Foreskin keratinocyte (primary cell): ENCODE measurements at places on chromosomes 7 and 10.

DNA sequence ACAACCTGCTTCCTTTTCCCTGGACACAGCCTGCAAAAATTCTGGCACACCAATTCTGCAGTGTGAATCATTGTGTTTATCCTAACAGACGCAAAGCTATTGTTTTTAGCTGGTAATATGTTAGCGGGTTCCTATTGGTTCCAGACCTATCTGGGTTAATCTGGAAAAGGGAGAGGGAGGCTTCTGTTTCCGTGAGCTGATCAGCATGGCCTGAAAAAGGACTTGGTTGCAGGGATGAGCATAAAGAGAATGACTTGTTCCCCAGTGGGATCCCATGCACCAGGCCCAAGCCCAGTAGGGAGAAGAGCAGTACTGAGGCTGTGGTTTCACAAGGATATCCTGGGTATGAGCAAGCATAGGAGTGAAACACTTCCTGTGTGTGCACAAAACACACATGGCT is 78.4 kb downstream of the PDE1C start:
- DNase-seq = no peak

GRCh38 chr7:151684408-151685175 is 164.9 kb upstream of the RHEB start:
- DNase-seq = no peak

DNA sequence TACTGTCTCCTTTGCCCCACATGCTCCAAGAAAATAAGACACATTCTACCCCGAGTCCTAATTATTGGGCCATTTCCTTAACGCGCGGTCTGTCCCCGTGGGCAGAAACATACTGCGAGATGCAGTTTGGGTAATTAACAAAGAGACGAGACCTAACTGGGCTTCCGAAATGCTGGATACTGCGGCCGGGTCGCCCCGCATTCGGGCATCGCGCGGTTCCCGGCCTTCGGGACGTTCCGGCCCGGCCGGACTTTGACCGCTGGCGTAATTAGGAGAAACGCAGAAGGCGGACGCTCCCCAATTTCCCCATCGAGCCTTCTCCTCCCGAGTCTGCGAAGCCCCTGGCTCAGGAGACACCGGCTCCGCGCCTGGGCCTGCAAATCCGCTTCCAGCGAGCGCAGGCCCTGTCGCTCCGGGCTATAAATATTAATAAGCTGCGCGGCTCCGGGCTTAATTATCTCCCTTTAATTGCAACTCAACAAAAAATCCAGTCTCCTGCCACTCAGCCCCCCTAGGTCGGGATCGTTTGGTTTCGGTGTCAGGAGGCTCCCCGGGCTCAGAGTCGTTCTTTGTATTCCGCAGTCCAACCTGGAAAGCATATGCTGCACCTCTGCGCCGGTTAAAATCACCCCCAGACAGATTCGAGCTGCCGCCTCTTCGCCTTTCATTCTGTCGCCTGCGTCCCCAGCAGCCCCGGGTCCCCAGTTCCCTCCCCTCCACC is 131.5 kb downstream of the SPAG6 start:
- DNase-seq = peak; percentile 15

- DNase-seq = no peak
These were observed 655.6 kb downstream of the SORCS1 start for GRCh38 chr10:106508950-106509349.

DNA sequence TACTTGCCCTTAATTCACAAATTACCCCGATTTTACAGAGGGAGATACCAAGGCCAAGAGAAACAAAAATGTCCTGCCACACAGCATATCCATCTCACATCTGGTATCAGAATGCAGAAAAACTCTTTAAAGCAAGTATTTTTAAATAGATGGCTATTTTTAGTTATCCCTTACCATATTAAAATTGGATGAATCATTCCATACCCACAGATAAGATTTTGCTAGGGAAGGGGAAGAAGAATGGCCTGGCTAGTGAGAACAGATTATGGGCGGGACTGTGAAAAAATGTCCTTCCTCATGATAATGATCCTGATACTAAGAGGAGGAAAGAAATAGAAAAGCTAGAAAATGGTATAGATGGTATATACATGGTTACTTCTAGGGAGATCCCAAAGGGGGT is 80.6 kb upstream of the GATAD1 start:
- DNase-seq = no peak

DNA sequence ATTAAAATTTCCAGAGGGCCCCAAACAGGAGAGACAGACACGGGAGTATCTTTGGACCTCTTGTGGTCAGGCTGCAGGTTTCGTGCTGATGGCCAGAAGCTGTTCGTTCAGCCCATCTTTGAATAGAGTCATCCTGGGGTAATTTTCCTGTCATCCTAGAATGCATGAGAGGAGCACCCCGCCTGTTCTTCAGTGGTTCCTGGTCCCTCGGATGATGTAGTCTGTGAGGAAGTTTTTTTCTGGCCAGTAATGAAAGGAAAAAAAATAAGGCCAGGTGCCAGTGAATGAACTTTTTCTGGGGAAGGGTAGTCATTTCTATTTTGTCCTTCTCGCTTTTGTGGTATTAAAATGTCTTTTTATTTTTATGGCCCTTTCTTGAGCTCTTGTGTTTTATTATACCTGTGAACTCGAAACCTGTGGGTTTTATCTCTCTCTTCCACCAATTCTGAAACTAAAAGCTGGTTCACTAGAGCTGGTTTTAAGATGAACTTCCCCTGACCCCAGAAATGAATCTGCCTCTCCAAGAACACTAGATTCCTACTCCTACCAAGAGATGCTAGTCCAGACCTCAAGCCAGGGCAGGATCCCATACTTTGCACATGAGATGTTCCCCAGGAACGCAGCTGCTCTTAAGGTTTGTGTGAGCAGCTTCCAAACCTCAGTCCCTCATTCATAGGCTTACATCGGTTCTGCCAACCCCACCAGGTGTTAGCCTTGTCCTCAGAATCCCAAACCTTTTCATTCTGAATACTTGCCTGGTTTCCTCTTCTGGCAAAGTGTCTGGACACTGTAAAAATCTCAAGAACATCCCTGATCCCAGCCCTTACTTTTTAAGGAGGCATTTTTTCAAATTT is 15.4 kb upstream of the MEST start:
- no peak for DNase-seq

- DNase-seq = no peak
These were observed at the start of gene CCDC172 for GRCh38 chr10:116324227-116324950. Gene CCDC172, plus strand, starts transcription at chr10:116324448. Its CDS starts 564 bp downstream, at chr10:116325012.

GRCh38 chr10:29104661-29105399 is 184.0 kb upstream of the LYZL1 start:
- DNase-seq = no peak

DNA sequence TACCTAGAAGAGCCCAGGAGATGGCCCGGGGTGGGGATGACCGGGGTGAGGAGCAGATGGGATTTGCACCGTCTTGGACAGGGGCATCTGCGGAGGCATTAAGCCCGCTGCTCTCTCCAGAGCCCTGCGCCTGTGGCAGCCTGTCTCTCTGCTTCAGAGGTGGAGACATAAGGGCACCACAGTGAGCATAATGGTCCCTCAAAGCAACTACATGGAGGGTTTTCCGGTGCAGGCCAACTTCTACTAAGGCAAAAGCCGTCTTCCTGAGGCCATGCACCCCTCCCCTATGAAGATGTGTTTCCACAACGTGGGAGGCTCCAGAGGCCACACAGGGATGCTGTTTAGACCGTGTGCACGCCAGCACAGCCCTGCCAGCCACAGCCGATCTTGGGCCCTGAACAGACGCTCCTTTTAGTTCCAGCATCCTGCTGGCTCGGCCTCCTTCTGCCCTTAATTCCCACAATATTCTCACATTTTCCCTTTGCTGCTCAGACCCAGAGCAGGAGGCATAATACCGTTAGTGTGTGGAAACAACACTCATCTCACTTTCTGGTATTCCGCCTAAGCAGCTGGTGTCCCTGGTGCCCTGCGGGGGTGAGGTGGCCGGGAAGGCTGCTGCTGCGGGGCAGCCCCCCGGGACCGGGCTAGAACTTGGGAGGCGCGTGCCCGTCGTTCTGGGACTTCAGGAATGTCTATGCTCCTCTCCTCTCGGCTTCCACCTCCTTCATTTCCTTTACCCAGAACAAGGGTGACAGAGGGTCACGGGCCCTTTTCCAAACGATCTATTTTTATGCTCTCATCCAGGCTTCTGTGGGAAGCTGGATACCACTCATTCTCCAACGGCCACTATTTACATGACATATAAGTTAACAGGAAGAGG is 266.9 kb downstream of the TNS3 start:
- DNase-seq = no peak

DNA sequence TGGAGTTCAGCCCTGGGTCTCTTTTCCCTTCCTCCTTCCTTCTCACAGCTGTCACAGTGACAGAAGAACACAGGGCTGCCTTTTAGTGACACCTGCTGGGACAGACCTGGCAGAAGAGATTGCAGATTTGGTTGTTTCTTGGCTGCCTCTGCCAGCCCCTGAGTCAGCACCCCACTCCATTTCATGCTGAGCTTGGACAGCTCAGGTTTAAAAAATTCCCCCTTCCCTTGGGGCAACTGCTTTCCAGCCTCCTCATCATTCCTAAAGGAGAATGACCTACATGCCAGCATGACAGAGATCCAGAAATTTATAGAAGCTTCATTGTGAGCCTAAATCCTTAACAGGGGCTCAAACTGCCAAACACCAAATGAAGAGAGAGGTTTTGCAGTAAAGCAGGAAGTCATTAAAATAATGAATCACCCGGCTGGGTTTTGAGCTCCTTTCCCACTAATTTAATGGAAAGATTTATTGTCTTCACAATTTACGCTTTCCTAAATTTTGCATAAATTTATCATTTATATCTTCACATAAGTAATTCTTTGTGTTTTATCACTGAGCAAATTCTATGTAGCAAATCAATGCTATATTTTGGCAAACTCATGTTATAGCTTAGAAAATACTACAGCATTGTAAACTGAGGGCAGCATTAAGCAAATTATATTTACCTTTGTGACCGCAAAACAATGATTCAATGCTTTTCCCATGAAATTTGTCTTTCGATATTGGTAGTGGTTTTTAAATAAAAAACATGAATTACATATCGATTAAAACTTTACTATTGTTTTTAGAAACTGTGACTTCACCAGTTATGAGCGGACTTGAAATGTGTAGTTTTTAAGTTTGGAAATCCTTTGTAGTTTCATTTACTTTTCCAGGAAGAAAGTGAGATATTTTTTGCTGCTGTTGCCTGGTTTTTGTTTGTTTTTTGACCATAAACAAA is 399.5 kb upstream of the ANKRD30A start:
- peak; percentile 97 for DNase-seq

DNA sequence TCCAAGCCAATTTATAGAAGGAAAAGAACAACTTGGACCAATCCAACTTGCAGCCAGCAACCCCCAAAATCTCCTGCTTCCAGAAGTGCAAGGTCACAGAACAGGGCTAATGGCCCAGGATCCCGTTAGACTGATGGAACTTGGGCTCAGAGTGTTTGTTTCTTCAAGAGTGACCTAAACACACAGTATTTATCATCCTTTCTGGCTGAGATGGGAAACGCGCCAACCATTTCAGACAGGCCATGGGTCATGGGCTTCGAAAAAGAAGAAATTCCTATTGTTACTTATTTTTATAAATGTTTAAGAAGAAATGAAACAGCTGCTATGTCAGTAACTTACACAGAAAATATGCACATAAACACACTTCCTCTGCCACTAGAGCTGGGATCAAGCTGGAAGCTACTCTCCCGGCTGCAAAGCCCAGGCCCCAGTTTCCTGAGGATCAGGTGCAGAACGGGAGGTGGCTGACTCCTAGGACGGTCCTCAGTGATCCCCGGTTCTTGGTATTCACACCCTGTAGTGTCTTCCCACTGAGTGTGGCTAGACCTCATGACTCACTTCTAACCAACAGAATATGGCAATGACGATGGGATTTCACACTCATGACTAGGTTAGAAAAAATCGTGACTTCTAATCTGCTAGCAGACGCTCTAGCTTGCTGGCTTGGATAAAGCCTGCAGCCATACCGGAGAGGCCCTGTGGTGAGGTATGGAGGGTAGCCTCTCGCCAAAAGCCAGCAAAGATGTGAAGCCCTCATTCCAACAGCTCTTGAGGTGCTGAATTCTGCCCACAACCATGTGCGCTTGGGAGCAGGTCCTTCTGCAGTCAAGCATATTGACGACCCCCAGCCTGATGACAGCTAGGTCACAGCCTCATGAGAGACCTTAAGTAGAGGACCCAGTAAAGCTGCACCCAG is 60.2 kb downstream of the CHST15 start:
- DNase-seq = no peak

DNA sequence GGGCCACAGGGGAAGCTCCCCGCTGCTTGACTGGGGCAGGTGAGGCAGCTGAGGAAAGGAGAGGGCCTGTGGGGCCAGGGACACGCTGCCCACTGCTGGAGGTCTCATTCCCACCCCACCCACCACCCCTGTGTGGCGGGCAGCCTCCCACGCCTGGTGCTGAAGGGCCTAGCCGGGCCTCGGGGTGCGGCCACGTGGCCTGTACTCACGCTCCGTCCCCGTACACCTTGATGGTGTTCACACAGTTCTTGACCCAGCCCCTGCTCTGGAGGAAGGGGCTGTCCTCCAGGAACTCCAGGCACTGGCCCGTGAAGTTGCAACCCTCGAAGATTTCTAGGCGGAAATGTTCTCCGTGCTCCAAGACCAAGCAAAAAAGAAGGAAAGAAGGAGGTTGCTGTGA is 4.0 kb downstream of the CRYGN start:
- no peak for DNase-seq
